ENCODE measurements at places on chromosomes 1 and 21.

DNA sequence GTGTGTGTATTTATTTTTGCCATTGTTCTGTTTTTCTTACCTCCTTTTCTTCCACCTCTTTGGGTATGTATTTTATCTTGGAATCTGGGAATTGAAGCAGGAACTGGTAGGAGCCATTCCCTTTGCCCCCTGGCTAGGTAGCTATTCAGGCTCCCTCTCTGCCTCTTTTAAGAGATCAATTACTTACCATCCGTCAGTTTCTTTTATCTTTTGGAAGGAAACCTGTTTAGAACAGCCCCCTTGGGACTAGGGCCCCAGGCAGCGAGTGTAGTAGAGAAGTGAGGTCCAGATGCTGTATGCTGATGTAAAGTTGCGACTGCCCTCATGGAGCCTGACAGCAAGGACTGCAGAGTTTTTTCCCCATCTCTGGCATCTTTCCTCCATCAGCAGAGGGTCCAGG is 41.6 kb downstream of the KIRREL1 start:
- DNase-seq = no peak

DNA sequence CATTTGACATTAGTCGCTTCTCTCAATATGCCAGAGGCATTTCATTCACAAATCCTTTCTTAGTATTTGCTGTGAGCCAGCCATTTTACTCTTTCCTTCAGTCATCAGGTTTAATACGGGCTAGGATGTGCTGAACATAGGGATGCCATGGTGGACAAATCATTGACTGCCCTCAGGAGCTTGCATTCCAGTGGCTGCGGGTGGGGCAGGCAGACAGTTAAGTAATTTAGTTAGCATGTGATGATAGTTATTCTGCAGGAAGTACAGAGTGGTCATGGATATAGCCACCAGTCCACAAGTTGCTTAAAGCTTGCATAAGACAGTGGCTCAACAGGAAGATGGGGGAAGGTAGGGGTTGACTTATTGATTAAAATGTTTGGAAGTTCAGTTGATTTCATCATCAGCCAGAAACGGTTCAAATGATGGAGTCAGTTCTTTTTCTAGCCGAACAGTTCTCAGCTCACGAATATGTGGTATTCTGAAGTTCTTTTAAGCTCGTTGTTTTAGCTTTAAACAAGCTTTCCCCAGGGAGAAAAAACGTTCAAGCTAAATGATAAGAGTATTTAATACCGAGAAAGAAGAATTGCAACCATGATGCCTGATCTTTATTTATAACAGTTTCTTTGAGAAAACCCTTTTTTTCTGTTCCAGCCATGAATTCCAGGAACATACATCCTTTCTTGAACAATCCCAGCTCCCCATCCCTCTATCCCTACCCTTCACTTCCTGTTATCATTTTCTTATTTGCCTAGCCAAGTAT is 1.4 kb downstream of the SLC22A15 start:
- no peak for DNase-seq

GRCh38 chr1:26234644-26235370 is 807 bp downstream of the CEP85 start:
- no peak for DNase-seq

DNA sequence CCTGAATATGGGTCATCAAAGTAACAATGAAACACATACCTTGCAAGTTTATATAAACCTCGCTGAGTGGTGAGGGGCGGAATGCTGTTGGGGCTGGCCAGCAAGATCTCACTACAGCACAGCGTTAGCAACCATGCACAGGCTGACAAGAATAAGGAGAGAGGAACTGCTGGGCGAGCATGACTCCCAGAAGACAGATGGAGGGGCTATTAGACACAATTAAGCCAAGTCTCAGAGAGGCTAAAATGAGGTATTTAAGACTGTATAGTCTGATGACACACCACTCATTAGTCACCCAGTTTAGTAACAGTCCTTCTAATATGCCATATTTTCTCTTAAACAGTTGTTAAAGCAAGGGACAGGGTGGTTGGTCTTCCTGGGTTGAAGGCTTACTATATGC is 340.2 kb upstream of the NR5A2 start:
- DNase-seq = no peak

GRCh38 chr1:182069028-182069466 is 7.5 kb upstream of the ZNF648 start:
- no peak for DNase-seq
